ENCODE measurements at places on chromosomes 13 and 19. TPM values are rescaled to one million over a fixed set of nuclear protein-coding genes. Genes with fewer than 3 reads are reported as not detected.

The C19orf67 gene
- total RNA-seq, result not detected

DNA sequence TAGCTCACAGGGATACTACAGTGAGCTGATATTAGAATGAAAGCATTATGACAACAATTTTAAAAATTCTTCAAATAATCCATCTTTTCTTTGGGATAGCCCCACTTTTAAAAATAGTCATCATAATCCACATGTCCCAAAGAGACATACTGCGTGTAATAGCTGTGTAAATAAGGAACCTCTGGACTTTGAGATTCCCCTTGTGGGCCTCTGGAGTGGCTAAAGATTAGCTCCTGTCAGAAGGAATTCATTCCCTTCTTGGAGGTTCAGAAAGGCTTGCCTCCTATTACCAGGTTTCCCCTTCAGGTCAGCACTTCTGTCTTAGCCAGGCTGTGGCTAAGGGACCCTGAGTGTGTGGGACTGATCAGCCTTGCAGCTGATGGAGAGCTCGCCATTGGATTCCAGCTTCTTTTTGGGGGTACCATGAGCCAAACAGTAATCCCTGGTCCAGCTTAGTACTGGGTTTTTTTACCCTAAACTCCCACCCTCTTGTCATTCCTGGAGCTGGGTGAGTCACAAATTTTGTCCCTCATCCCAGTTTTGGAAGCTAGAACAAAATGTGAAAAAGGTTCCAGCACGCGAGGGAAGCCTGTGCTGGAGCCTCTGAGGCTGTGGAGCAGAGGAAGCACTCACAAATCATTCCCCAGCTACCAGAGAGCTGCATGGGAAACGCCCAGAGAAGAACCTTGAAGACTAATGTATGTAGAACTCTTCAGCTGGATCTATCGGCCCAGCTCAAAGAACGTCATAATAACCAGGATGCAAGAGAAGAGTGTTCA, 96.7 kb downstream of the RNASEH2B start:
- no peaks in the 10 kb centered on the region for H3K36me3 ChIP-seq
- H3K4me3 ChIP-seq, result no peak overlapping the region
- DNase-seq, result no peak

- H3K27me3 ChIP-seq, result no peaks in the 10 kb centered on the region
- H3K36me3 ChIP-seq, result no peaks in the 10 kb centered on the region
- DNase-seq, result no peak
- H3K27ac ChIP-seq, result no peak overlapping the region
These were observed 350.0 kb downstream of the ZNF536 start for GRCh38 chr19:30722186-30722585.

The PSG6 gene
- not detected for total RNA-seq

The CRX gene
- total RNA-seq, result not detected

The ZNF440 gene
- total RNA-seq, result 16.0 TPM

DNA sequence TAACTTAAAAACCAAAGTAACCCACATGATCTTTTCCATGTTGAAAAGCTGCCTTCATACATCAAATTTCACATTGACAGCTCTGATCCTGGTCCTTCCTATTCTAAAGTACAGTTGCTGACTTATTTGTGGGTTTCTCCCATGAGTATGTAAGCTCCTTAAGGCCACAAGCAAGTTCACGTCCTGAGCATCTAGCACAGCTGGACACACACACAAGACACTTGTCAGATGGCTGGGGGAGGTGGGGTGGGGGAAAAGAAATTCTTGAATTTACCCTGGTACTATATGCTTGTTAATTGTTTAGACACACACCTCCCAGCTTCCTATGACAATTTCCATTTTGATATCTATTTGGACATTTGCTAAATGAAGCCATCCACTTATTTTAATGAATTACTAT, 162.8 kb downstream of the ZIC5 start:
- H3K4me1 ChIP-seq, result no peaks in the 10 kb centered on the region
- no peak for DNase-seq
- H3K4me3 ChIP-seq, result no peak overlapping the region
- no peaks in the 10 kb centered on the region for H3K36me3 ChIP-seq
- H3K27me3 ChIP-seq, result no peaks in the 10 kb centered on the region

DNA sequence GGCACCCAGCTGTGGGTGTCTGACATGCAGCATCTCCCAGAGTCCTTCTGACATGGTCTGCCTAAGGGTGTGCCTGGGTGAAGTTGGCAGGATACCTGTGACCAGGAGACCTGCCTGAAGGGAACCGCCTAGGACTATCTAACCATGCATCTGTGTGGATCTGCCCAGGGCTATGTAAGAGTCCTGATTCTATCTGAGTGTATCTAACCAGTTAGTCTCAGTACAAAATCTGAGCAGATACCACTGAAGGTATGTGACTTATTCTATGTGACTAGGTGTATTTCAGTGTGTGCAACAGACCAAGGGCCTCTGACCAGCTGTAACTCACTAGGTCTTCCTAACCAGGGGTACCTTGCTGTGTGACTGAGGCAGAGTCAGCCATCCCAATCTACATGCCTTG, 28.2 kb upstream of the FBL start:
- H3K4me1 ChIP-seq, result no peaks in the 10 kb centered on the region
- no peaks in the 10 kb centered on the region for H3K27me3 ChIP-seq
- no peak overlapping the region for H3K4me3 ChIP-seq
- H3K36me3 ChIP-seq, result no peaks in the 10 kb centered on the region

DNA sequence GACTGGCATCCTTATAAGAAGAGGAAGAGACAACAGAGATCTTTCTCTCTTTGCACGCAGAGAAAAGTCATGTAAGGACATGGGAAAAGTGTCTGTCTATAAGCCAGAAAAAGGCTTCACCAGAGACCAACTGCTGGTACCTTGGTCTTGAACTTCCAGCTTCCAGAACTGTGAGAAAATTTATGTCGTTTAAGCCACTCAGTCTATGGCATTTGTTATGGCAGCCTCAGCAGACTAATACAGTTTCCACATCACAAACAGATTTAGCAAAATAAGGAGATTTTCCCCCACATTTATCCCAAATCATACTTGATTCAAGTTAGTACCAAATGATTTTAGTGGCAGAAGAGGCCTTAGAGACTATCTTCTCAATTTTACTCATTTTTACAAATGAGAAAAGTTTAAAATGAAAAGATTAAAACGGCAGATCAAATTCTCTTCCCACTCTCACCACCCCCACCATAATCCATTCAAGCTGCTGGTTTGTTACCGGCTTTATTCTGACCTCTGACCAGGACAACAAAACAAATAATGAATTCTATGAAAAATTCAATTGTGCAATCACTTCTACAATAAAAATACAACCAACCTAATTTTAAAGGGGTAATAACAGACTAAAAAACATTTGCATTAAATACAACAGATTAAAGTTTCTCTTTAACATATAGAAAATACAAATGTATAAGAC, 316.3 kb downstream of the TBC1D4 start:
- no peaks in the 10 kb centered on the region for H3K4me1 ChIP-seq
- H3K4me3 ChIP-seq, result no peak overlapping the region
- H3K27ac ChIP-seq, result no peak overlapping the region
- no peaks in the 10 kb centered on the region for H3K36me3 ChIP-seq
- no peaks in the 10 kb centered on the region for H3K27me3 ChIP-seq

DNA sequence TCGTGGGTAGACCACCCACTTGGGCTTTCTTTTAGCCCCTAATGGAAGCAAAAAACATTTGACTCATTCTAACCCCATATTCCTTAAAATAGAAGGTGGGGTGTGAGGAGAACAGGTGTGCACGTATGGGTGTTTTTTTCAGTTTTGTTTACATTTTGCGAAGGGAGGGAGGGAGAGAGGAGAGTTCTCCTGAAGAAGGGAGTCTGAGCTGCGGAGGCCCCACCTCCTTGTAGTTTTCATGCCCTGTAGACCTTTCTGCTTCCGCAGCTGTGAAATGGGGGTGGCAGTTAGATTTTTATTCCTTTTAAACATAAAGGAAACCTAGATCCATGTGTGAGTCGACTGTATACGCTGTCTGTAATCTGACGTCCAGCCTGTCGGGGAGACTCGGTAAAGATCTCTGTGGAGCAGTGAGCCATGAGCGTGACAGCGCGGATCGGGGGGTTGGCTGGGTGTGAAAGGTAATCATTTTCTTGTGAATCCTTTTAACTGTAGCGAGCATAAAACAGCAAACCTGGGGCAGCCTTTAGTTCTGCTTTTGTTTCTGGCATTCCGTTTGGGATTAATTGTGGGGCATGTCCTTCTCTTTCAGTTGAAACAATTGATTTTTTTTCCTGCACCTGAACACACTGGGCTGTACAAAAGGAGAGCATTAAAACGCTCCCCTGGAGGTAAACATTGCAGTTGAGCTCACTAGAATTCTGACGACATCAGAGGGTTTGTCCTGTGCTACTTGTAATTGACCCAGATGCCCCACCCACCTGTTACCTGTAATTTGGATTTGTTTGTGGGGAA, 2.3 kb downstream of the UPF1 start:
- H3K4me3 ChIP-seq, result peak overlapping the region; percentile 92
- H3K36me3 ChIP-seq, result no peaks in the 10 kb centered on the region
- no peaks in the 10 kb centered on the region for H3K27me3 ChIP-seq
- no peak for DNase-seq
- H3K4me1 ChIP-seq, result no peaks in the 10 kb centered on the region

DNA sequence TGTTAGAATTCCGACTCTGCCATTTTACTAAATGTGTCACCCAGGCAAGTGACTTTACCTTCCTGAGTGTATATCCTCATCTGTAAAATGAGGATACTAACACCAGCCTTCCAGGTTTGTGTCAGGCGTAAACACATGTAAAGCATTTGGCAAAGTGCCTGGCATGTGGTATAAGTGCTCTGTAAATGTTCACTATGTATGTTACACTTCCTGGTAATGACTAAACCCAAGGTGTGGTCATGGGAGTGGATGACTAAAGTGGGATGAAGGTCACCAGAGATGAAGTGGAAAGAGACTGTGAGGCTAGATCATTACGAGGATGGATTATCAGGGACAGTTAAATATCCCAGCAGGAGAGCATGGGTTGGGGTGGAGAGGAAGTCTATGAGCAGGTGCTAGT, 25.6 kb downstream of the DEDD2 start:
- no peaks in the 10 kb centered on the region for H3K36me3 ChIP-seq
- H3K27me3 ChIP-seq, result no peaks in the 10 kb centered on the region
- DNase-seq, result no peak
- H3K4me3 ChIP-seq, result no peak overlapping the region
- no peaks in the 10 kb centered on the region for H3K4me1 ChIP-seq
- H3K27ac ChIP-seq, result no peak overlapping the region

GRCh38 chr13:62544928-62545327, 1129.3 kb upstream of the PCDH20 start:
- H3K27ac ChIP-seq, result no peak overlapping the region
- no peaks in the 10 kb centered on the region for H3K27me3 ChIP-seq
- H3K36me3 ChIP-seq, result no peaks in the 10 kb centered on the region
- no peak for DNase-seq
- no peak overlapping the region for H3K4me3 ChIP-seq
- H3K4me1 ChIP-seq, result no peaks in the 10 kb centered on the region

DNA sequence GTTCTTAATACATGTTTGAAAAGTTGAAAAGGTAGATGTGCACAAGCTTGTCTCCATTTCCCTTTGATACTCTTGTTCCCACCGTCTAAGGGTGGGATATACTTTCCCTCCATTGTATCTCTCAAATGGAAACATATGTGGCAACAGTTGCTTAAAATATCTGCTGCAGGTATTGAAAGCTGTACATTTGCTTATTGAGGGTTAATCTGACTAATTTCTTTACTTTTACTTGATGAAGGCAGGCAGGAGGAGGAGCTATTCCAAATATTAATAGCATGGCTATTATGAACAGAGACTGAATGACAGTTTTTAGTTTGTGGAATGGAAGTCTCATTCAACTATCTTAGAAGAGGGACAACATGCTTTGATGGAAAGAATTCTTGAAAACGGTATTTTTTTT, 103.8 kb downstream of the SLC10A2 start:
- no peaks in the 10 kb centered on the region for H3K4me1 ChIP-seq
- no peak overlapping the region for H3K4me3 ChIP-seq
- no peaks in the 10 kb centered on the region for H3K36me3 ChIP-seq
- DNase-seq, result no peak

The PEG3 gene
- 9.1 TPM for total RNA-seq

DNA sequence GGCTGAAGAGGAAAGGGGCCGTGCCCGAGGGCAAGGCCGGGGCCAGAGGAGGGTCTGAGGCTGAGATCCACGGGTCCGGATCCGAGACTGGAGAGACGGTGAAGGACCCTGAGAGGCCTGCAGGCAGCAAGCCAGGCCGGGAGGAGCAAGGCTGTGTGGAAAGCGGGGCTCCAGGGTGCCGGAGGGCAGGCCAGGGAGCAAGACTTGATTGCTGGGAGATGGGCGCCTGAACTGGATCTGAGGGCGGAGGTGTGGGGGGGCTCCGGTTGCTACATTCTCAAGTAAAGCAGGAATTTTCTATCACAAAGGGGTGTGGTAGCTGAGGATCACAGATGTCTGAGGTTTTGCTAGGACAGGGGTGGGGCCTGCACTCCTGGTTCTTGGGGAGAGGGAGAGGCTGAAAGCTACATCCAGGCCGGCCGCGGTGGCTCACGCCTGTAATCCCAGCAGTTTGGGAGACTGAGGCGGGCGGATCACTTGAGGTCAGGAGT, 3.8 kb downstream of the MAMSTR start:
- H3K27me3 ChIP-seq, result no peaks in the 10 kb centered on the region
- peaks cover 15% of the 10 kb centered on the region for H3K4me1 ChIP-seq
- no peak for DNase-seq
- H3K4me3 ChIP-seq, result peak overlapping the region; percentile 82
- peak overlapping the region; percentile 93 for H3K27ac ChIP-seq

GRCh38 chr13:73782450-73783449, 351.5 kb downstream of the KLF12 start:
- H3K4me3 ChIP-seq, result no peak overlapping the region
- H3K36me3 ChIP-seq, result no peaks in the 10 kb centered on the region
- H3K4me1 ChIP-seq, result no peaks in the 10 kb centered on the region
- no peak overlapping the region for H3K27ac ChIP-seq

The APOC1 gene
- total RNA-seq, result 78.7 TPM

GRCh38 chr19:13869281-13869680, 7.7 kb upstream of the NANOS3 start:
- H3K4me3 ChIP-seq, result no peak overlapping the region
- H3K27me3 ChIP-seq, result no peaks in the 10 kb centered on the region
- no peak for DNase-seq
- H3K4me1 ChIP-seq, result peaks cover 2% of the 10 kb centered on the region
- H3K36me3 ChIP-seq, result no peaks in the 10 kb centered on the region
- H3K27ac ChIP-seq, result no peak overlapping the region

The LYPD5 gene
- 7.2 TPM for total RNA-seq

All from breast epithelium (tissue), 4 donors.